CD4-positive, alpha-beta memory T cell (primary cell): ENCODE measurements at places on chromosomes 1 and 21.

DNA sequence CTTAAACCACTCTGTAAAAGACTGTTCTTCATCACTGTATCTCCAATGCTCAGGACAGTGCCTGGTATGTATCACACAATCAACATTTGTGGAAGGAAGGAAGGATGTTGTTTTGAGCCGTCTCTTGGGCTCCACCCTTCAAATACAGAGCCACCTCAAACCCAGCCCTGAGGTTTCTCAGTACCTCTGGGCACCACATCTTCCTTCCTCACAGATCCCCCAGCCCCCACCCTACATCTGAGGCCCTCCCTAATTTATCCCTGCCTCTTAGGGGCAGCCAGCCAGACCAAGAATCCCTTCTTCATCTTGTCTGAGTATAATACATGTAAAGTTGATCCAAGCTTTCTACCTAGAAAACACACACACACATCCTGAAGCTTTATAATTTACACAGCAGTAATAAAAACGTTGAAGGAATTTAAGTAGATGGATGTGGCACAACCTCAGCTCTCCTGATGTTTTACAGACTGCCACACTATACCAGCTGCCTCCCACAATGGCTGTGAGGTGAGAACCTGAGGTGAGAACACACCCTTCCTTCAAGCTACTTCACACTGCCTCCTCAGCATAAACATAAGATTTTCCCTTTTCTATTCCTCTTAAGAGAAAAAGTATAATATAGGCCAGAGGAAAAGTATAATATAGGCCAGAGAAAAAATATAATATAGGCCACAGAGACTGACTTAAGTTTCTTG is 48.5 kb downstream of the CDC7 start:
- peak; percentile 50 for DNase-seq

- DNase-seq: no peak
Measured at GRCh38 chr1:27596261-27596660, 7.7 kb downstream of the AHDC1 start.

GRCh38 chr1:205794011-205794730 is 18.8 kb downstream of the SLC41A1 start:
- no peak for DNase-seq

DNA sequence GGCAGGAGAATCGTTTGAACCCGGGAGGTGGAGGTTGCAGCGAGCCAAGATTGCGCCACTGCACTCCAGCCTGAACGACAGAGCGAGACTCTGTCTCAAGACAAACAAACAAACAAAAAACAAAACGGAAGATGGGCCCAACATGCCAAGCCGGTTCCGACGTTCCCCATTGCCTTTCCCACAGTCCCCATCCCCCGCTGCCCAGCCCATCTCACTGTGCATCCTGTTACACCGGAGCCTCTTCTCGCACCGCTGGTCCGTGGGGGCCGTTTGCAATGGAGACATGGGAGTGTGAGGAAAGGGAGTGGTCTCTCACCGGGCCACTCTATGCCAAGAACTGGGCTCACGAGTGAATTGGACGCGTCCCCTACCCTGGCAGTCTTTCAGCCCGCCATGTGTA is 1.3 kb upstream of the CFAP74 start:
- DNase-seq: no peak

- DNase-seq: peak; percentile 76
Measured at GRCh38 chr1:44801491-44802305, 1.5 kb downstream of the PLK3 start.

DNA sequence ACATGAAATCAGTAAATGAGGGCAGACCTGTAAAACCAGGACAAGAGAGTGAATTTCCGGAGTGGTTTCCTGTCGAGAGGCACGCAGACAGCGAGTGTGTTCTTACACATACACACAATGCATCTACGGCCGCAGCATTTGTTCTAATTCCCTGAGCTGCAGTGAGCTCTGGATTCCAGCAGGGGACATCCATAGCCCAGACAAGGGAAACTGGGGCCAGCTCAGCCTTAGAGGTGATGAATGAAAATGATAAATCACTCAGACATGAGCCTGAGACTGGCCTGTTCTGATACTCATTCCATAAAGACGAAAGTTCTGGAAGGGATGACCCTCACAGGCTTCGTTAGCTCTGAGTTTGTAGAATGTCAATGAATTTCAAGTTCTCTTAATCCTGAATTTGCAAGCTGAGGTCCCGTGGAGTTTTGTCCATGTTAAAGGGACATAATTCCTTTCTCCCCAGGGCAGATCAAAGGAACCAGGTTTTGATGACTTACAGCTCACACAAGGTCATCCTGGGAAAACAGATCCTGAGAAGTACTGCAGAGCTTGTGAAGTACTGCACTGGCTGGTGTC is 207.9 kb upstream of the C1orf87 start:
- DNase-seq: no peak

- no peak for DNase-seq
Measured at GRCh38 chr1:54252371-54252936, 52.5 kb downstream of the MRPL37 start.

DNA sequence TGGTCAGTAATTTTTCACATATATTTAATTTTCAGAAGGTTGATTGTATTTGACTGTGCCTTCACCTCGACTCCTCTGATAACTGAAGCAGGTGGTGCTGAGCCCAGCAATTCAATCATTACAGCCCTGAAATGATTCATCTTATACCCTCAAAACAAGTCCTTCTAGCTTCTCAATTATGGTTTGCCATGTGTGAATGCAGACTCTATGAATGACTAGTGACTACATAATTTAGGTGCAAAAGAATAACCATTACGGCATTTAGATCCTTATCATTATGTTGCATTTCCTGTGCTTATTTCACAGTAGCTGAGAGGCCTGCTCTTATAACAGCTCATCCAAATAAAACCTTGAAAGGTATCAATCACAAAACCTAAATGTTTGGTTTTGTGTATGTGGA is 54.0 kb upstream of the COL11A1 start:
- no peak for DNase-seq

GRCh38 chr21:34534522-34534921 is 22.5 kb upstream of the KCNE1 start:
- no peak for DNase-seq

DNA sequence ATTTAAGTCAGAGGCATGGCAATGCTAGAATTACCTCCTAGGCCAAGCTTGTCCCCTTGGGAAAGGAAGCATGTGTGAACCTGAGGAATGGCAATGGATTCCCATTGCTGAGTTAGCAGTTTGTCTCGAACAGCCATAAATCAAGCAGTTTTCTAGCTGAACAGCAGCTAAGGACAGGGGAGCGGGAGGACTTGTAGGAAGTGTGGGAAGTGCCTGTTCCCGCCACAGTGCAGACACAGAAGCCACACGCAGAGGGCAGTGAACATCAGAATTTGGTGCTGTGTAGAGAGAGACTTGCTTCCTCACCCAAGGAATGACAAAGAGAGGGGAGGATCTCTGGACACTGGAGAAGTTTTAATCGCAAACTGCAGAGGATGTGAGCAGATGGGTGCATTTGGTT is 3.8 kb downstream of the PHGDH start:
- DNase-seq: no peak

GRCh38 chr1:25715888-25716287 is 84.1 kb upstream of the SELENON start:
- no peak for DNase-seq

GRCh38 chr1:207818971-207819451 is 67.2 kb downstream of the CD46 start:
- no peak for DNase-seq

DNA sequence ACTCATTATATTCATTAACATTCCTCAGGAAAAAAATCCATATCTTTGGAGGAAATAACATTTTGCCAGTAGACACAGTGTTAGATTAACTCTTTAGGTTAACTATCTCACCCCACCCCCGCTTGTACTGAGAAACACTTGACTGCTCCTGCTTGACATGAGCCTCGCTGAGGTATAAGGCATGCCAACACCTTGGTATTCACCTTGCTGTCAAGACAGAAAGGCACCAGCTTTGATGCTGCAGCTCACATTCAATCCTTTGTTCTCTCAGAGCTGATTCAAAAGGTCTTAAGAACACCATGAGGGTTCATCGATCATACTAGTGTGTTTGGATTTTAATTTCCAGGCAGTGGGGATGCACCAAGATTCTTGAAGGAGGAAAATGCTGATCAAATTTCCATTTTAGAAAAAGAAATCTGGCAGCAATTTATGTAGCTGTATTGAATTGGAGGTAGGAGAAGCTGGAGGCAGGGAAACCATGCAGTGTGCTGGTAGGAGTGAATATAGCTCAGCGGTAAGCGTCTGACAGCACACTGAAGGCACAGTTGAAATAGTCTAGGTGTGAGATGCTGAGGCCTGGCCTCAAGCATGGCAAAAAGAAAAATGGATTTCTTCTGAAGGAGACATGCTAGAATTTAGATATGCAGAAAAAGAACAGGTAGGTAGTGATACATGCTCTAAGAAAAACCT is 108.0 kb upstream of the ST6GALNAC5 start:
- DNase-seq: no peak

DNA sequence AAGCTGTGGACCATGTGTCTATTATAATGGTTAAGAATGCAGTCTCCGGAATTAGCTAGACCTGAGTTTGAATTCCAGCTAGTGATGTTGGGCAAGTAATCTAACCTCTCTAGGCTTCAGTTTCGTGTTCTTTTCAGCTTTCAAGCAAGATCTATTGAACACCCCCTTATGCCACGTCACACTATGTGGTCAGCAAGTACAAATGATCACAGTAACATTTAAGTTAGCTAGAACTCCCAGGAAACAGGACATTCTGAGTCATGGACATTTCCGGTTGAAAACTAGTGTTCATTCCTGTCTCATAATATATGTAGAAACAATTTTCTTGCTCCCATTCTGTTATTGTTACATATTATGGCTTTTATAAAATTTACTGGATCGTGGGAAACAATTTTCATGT is 34.0 kb upstream of the NHLH2 start:
- DNase-seq: no peak

DNA sequence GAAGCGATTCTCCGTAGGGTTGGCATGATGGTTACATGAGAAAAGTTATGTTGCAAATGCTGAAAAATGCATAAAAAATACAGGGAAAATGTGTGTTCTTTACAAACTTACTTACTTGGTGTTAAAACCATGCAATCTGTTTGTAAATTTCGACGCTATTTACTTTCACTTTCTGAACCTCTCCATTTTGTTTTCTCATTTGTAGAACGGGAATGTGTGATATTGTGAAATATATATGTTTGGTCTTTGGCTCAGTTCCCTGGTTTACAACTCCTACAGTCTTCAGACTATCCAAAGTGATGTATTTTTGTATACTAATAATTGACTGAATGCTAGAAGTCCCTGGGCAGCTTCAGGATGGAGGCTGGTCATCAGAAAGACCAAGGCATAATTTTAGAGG is 982.3 kb downstream of the ADGRL2 start:
- no peak for DNase-seq
